ENCODE measurements at places on chromosomes 3 and 15. TPM values are rescaled to one million over a fixed set of nuclear protein-coding genes. Genes with fewer than 3 reads are reported as not detected.

Gene ZNF860
- total RNA-seq: 0.89 TPM

Gene FBXL22
- total RNA-seq: 1.9 TPM

Gene PP2D1
- not detected for total RNA-seq

Gene CYP1A1
- total RNA-seq: 0.69 TPM

Gene CCDC39
- not detected for total RNA-seq

All from skin of body (tissue), 3 donors.